ENCODE measurements at places on chromosomes 7 and 10. TPM values are rescaled to one million over a fixed set of nuclear protein-coding genes. Genes with fewer than 3 reads are reported as not detected.

Gene OR2A7
- 4.5 TPM for total RNA-seq

Gene ELFN1
- total RNA-seq: 3.6 TPM

Gene SPAM1
- not detected for total RNA-seq

Gene AKR1D1
- not detected for total RNA-seq

Gene LIPN
- total RNA-seq: 1.7 TPM

Gene RGR
- total RNA-seq: not detected

Gene PNLIP
- total RNA-seq: not detected

Gene NEUROG3
- not detected for total RNA-seq

All from subcutaneous adipose tissue (tissue), 4 donors.